Pons (tissue), 1 donor: ENCODE measurements at places on chromosomes 3 and 15.

- no peak for DNase-seq
Measured at GRCh38 chr15:69403594-69403993, 10.6 kb upstream of the KIF23 start.

GRCh38 chr15:49040151-49040550 is 6.1 kb downstream of the SECISBP2L start:
- DNase-seq, result peak; percentile 95

- DNase-seq, result no peak
Measured at GRCh38 chr3:131036986-131037385, 10.3 kb downstream of the NEK11 start.

- DNase-seq, result no peak
Measured at GRCh38 chr3:55964491-55964985, 477.4 kb upstream of the WNT5A start.

- DNase-seq, result peak; percentile 20
Measured at GRCh38 chr3:155995525-155996370, 124.6 kb upstream of the KCNAB1 start.

DNA sequence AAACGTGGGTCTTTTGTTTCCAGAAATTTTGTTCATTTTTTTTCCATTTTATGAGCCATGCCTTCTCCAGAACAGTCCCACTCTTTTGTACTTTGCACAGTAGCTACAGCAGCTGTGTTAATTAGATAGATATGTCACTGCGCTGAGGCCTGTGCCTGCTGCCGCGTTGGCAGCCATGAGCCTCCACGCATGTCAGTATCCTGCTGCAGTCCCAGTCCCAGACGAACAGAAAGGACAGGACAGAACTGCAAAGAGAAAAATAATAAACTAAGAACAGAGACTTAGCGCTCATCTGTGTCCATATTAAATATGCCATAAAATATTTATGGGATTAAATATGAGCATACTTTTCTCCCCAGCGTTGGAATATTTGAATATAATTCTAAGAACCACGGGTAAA is 442.4 kb upstream of the RARB start:
- DNase-seq, result no peak

- DNase-seq, result no peak
Measured at GRCh38 chr3:42120866-42121265, 29.7 kb downstream of the TRAK1 start.

DNA sequence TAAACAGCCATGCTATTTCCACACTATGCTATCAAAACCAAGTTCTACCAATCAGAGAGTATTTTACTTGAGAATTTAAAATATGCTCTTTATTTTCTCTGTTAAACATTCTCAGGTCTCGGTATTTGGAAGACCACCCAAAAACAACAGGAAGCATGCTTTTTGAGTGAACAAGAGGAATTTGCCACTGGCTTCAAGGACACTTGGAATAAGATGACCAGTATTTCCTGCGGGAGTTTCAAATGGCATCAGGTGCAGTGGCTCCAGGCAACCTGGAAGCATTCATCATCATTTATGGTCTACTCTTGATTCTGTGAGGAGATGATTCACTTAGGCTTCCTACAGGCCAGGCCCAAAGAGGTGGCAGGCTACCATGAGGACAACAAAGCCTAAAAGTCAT is 305.7 kb upstream of the ATP11B start:
- DNase-seq, result no peak

GRCh38 chr3:122927726-122928125 is 99.8 kb downstream of the SEMA5B start:
- no peak for DNase-seq

GRCh38 chr3:61181874-61182273 is 69.4 kb downstream of the FHIT start:
- DNase-seq, result no peak

DNA sequence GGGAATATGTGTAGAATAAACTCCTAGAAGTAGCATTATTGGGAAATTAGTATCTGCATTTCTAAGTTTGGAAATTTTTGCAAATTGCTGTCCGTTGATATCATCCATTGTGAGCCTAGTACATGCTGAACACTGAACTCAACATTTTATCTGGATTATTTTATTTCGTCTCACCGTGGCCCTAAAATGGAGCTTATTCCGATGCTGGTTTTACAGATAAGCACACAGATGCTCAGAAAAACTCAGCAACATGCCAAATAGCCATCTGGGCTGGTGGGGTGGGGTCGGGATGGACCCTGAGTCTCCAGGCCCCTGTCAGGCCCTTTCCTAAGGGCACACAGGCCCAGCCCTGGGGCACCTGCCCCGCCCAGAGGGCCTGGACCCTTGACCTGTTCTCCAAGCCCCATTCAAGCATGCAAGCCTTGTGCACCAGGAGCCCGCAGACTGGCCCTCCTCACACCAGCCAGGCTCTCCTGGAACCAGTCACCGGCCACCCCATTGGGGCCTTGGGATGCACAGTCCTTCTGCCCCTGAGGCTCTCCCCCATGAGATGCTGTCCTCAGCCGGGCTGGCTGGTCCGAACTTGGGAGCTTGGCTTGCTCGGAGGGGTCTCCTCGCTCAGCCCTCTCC is 20.7 kb upstream of the KLF13 start:
- no peak for DNase-seq

DNA sequence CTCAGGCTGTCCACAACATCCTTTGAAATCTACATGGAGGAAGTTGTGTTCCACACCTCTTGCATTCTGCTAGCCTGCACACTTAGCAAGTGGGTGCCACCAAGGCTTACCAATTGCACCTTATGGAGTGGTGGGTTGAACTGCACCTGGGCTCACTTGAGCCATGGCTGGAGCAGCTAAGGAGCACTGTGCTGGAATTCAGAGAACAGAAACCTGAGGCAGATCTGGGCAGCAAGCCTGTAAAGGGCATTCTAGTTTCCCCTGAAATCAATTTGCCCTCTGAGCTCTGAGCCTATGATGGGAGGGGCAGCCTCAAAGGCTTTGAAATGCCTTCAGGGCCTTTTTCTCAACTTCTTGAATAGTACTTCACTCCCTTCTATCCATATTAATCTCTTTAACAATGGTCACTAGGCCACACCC is 18.0 kb downstream of the BTLA start:
- DNase-seq, result no peak

DNA sequence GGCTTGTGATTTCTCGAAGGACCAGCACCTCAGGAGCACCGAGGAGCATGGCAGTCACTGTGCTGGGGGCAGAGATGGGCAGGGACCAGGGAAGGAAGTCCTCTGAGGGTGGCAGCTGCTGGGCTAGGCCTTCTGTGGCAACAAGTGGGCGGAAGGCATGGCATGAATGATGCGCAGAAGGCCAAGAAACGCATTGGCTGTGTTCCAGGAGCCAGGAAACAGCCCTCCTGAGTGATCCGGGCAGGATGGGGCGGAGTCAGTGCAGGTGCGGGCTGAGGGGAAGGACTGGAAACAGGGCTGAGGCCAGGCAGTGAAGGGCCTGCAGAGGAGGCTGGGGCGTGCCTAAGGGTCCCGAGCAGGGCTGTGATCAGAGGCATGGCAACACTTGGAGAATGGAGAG is 23.6 kb downstream of the MRPS11 start:
- DNase-seq, result no peak

GRCh38 chr3:39205919-39206516 is 13.6 kb upstream of the XIRP1 start:
- no peak for DNase-seq

DNA sequence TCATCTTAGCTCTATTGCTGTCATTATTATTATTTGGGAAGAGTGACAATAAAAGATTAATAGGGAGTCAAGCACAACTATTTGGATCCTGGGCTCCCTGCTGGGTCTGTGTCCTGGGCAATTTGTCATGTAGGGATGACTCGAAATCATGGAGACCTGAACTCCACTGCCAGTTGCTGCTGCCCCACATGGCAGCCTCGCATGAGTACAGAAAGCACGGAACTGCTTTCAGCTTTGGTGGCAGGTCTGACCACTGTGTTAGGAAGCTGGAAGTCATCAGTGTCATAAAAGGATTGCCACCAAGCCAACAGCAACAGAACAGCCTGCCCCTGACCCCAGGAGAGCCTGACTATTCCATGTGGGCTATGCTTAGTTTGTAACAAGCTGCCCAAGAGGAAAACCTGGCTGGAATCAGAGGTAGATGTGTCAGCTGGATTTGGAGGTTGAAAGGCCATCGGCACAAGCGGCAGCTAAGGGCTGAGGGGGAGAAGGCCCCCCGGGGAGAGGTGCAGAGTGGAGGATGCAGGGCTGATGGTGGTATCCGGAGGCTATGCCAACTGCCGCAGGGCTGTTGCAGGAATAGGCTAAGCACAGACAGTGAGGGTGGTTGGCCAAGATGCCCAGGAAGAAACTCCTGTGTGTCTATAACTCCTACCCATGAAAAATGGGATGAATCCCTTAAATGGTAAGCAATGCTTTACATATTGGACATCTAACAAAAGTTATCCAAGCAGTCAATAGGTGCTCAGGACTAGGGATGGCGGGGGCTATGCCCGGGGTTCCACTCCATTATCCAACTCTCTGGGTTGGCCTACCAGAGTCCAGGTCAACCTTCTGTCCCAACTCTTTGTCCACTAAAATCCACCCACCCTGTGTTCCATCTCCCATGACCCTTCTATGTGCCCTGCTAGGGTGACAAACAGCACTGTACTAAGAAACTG is 291.6 kb downstream of the ADAMTS17 start:
- DNase-seq, result no peak

DNA sequence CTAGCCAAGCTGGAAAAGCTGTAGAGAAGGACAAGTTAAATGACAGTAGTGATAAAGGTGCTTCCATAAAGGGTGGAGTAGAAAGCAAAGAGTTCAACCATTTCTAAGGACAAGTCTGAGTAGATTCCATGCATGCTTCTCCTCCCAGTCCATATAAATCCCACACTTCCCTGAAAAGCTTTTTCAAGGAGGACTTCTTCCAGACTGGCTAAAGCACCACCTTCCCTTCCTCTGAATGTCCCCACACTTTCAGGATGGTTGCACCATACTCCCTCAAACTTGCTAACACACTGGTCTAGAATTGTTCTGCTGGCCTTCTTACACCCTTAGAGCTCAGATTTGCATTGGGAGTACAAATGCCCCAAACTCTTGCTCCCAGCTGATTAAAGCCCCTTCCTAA is 40.9 kb downstream of the FBN1 start:
- no peak for DNase-seq

GRCh38 chr3:154758109-154758868 is 321.8 kb upstream of the MME start:
- peak; percentile 54 for DNase-seq

DNA sequence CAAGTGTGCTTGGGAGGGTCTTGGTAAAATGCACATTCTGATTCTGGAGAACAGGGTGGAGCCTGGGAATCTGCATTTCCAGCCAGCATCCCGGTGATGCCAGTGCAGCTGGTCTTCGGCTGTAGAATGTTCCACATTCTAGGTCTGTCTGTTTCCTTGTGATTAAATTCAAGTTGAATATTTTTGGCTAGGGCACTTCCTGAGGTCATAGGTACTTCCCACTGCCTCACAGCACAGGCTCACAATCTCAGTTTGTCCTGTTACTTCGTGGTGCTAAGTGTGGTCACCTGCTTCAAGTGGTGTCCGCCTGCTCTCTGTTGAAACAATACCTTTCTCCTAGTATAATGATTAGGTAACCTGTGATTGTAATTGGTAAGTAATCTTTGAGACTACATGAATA is 40.1 kb downstream of the FLNB start:
- DNase-seq, result no peak

DNA sequence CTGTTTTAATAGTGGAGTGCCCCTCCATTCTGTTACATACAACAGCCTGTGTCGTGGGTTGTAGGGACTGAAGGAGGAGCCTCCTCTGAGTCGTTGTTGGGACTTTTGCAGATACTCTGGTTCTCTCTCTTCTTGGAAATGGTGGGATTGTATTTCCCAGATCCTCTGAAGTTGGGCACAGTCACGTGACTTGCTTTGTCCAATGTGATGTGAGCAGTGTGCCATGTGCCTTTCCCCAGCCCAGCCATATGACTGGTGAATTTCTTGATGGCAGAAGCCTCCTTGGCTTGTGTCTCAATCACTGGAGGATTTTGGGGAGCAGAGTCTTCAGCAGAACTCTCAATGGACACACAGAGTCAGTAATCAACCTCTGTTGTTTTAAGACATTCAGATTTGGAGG is 36.2 kb downstream of the RASGRF1 start:
- no peak for DNase-seq

GRCh38 chr3:50591196-50591741 is 20.3 kb downstream of the CISH start:
- DNase-seq, result no peak

- no peak for DNase-seq
Measured at GRCh38 chr3:175546115-175546514, 687.0 kb downstream of the NAALADL2 start.

DNA sequence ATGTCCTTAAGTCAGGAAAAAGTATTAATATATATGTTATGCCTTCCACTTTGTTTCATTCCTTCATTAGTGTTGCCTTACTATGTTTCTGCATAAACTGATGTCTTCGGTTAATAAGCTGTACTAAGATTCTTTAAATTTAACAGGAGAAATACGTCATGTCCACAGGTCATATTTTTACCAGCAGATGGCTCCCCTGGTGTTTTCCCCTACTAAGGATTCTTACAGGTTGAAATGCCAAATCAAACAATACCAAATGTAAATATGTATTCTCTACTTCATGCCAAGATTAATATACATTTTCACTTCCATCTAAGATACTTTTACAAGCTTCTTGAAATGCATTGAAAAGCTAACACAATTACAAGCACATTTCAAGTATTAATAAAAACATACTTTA is 1602.1 kb downstream of the SI start:
- DNase-seq, result no peak

- DNase-seq, result no peak
Measured at GRCh38 chr3:152026033-152026556, 152.7 kb downstream of the SUCNR1 start.

GRCh38 chr3:24763393-24763792 is 268.7 kb upstream of the THRB start:
- DNase-seq, result no peak

GRCh38 chr3:189273736-189274135 is 102.0 kb downstream of the TPRG1 start:
- DNase-seq, result no peak

DNA sequence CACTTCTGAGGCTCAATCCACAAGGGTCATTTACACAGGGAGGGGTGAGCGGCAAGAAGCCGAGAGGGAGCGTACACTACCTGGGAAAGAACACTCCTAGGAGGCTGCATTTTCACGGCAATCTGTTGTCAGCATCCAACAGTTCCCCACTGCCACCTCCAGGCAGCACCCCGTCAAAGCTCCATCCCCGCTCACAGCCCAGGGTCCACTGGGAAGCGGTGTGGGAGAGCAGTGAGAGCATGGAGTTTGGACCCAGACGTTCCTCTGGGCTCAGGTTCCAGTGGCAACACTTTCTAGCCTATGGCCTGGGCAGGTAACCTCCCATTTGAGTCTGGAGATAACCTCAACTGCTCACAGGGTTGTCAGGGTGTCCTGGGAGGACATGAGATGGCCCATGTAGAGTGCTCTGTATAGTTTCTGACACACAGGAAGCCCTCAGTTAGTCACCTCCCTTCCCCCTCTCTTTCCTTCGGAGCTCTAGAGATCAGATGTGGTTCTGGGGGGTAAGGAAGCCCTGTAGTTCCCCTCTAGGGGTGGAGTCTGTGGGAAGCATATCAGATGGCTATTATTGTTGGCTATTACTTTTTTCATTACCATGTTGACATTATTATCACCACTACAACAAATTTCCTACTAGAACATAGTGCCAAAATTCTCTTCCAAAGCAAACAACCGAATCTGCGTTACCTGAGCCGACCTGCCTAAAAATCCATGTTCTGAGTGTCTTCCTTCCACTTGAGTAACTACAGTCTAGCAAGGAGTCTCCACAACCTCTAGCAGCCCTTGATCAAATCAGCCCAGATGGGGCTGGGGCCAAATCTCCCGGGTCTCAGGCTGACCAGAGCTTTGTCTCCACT is 29.1 kb downstream of the RUVBL1 start:
- DNase-seq, result no peak

- DNase-seq, result peak; percentile 18
Measured at GRCh38 chr15:33226559-33227181, 32.2 kb upstream of the FMN1 start.

- DNase-seq, result no peak
Measured at GRCh38 chr15:77012868-77013267, 17.9 kb downstream of the PSTPIP1 start.
